Posterior cingulate gyrus (tissue), 11 donors: ENCODE measurements at places on chromosomes 4 and X.

- no peak for DNase-seq
Observed at GRCh38 chr4:81903212-81903611, 431.5 kb upstream of the RASGEF1B start.

DNA sequence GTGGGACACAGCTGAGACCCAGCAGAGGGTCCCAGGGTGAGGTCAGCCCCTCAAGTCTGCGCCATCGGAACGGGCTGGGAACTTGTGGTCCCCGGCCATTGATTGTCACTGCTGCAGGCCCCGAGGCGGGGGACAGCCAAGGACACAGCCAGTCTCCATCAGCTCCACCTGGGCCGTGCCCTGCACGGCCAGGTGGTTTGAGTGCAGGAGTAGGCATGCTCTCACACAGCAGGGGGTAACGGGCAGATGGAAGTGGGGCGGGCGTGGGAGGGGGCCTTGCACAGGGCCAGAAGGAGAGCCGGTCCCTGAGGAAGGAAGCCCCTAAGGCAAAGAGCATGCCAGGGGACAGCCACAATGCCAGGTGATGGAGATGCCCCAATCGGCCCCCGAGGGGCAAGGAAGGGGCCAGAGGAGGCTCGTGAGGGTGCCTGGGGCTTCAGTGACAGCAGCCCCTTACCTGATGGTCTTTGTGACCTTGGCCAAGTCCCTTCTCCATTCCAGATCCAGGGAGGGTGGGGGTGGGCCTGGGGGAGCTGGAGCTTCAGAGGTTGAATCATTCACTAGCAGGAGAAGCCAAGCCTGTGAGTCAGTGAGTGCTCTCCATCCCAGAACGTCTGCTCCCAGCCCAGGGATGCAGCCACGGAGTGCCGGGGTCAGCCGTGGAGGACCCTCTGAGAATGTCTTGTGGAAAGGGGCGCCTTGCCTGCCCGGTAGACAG, 2.3 kb downstream of the ATP2B3 start:
- DNase-seq, result no peak

DNA sequence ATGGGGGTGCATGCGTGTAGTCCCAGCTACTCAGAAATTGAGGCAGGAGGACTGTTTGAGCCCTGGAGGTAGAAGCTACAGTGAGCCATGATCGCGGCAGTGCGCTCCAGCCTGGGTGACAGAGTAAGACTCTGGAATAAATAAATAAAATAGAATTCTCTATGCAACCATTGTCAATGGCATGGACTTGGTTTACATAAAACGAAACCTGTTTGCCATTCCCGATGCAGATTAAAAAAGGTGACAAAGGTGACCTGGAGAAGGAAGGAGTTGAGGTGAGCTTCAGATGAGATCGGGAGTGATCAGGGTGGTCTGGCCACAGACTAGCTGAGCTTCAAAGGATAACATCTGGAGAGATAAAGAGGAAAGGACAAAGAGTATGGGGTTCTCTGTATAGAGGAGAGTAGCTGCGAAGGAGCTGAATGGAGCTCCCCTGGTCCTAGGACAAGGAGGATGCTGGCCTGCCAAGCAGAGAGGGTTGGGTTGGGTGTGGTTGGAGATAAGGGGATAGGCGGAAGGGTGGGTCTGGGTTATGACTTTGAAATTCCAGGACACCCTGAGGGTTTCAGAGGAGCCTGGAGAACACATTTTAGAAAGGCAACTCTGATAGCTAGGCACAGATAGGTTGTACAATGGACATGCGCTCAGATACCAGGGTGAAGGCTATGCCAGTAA, 98.6 kb downstream of the RBM47 start:
- DNase-seq, result no peak

GRCh38 chr4:5259471-5259870, 208.2 kb downstream of the STK32B start:
- no peak for DNase-seq

GRCh38 chr4:55030589-55030988, 94.8 kb downstream of the KDR start:
- no peak for DNase-seq

DNA sequence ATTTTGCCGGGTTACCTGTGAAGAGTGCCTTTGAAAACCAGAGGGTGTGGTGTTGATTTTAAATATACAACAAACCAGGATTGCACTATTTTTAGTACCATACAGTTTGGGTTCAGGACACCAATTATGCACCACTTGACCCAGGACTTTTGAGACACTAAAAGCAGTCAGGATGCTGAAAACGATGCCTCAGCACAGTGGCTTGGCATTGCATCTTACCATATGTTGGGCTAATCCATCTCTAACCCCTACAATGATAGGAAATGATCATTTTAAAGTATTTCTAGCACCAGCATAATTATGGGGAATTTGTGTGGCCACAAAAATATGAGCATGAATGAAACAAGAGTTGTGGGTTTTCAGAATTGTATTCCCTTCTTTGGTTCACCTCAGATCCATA, 4.1 kb downstream of the IBSP start:
- no peak for DNase-seq

GRCh38 chr4:158519226-158519625, 2.5 kb upstream of the RXFP1 start:
- DNase-seq, result no peak

- DNase-seq, result peak; percentile 60
Observed at GRCh38 chrX:26557691-26558321, 341.8 kb downstream of the MAGEB5 start.

DNA sequence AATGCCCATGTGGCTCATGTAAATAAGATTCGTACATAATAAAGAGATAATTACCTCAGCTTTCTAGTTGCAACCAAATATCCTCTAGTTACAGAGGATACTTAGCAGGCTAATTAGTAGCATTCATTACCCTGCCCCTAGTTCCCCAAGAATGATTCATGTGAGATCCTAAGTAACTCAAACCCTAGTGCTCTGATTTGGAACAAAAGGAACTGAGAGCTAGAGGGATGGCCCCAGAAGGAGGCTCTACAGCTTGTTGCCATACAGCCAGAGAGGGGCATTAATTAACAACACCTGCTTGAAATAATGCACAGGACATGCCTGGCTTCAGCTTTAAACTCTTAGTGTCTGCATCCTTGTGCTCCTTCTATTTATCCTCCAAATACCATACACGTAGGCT, 32.6 kb upstream of the CBR4 start:
- no peak for DNase-seq

GRCh38 chr4:14883166-14883565, 119.1 kb upstream of the CPEB2 start:
- DNase-seq, result no peak

DNA sequence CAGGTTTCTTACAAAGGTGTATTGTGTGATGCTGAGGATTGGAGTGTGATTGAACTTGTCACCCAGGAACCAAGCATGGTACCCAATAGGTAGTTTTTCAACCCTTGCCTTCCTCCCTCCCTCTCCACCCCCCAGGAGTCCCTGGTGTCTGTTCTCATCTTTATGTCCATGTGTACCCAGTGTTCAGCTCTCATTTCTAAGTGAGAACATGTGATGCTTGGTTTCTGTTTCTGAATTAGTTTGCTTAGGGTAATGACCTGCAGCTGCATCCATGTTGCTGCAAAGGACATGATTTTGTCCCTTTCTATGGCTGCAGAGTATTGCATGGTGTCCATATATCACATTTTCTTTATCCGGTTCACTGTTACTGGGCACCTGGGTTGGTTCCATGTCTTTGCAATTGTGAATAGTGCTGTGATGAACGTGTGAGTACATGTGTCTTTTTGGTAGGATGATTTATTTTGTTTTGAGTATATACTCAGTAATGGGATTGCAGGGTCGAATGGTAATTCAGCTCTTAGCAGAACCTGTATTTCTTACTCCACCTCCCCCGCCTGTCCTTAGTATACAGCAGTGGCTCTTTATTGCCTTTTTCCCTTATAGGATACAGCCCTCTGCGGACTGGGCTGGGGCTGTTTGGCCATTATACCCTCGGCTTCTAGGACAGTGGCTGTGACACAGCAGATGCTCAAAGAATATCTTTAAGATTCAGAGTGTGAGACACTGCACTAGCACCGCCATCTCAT, 145.4 kb downstream of the PTTG2 start:
- DNase-seq, result no peak

DNA sequence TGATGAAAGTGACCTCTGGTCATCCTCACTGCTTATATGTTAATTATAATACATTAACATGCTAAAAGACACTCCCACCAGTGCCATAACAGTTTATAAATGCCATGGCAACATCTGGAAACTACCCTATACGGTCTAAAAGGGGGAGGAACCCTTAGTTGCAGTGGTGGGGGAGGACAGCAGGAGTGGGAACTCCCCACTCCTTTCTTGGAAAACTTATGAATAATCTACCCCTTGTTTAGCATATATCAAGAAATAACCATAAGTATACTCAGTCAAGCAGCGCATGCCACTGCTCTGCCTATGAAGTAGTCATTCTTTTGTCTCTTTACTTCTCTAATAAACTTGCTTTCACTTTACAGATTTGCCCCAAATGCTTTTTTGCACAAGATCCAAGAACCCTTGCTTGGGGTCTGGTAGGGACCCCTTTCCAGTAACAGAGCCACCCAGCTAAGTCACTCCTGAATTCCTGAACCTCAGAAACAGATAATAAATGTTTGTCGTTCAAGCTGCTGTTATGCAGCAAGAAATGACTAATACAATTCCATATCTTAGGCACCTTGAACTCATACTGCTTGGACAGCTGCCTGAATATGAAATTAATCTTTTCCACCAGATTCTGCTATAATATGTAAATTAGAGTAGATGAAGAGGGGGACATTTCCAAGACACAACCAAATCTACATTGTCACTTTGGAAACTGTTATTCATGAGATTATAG, 14.4 kb upstream of the REPS2 start:
- no peak for DNase-seq

- no peak for DNase-seq
Observed at GRCh38 chrX:149950681-149951080, 12.4 kb upstream of the EOLA2 start.

DNA sequence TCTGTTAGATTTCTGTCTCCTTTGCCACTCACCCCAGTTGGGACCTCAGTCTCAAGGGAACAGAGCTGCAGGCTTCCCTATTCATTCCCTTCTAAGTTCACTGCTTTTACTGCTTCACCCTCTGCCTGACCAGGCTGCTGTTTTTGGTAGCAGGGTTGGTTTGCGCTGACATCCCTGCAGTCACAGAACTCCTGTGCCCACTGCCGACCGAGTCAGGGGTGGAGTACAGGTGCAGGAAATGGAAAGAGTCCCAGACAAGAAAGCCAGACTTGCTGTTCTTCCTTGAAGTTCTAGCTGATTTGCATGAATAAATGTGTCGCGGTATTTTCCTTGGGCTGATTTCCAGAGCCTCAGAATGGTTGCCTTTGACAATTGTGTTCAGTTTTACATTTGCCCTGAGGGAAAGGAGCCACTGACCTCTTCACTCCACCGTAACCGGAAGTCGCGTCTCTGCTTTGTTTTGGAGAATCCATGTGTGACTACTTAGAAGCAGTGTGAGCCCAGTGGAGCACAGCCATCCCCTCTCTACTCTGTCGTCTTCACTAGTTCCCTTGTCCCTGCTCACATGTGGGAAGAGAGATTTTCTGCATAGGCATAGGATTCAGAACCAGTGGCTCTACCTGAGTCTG, 84.8 kb downstream of the TNIP2 start:
- no peak for DNase-seq

GRCh38 chr4:85591406-85592098, 116.6 kb downstream of the ARHGAP24 start:
- no peak for DNase-seq

GRCh38 chr4:147019091-147019490, 73.4 kb upstream of the TTC29 start:
- peak; percentile 79 for DNase-seq

- no peak for DNase-seq
Observed at GRCh38 chrX:106302304-106302703, 134.2 kb downstream of the PWWP3B start.

DNA sequence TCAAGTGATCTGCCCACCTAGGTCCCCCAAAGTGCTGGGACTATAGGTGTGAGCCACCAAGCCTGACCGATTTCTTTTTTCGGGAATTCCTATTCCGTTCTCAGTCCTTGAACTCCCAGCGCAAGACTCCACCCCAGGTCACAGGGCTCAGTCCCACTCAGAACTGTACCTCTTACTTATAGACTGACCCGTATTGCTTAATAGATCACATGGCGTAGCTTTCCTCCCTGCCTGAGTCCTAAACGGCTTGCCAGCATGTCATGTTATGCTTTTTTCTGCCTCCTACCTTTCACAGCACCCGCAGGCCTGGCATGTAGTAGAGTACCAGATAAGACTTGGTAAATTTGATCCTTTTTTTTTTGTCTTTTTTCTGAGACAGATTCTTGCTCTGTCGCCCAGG, 22.4 kb downstream of the SAT1 start:
- no peak for DNase-seq

- no peak for DNase-seq
Observed at GRCh38 chrX:150536455-150537116, 31.8 kb upstream of the MTM1 start.

DNA sequence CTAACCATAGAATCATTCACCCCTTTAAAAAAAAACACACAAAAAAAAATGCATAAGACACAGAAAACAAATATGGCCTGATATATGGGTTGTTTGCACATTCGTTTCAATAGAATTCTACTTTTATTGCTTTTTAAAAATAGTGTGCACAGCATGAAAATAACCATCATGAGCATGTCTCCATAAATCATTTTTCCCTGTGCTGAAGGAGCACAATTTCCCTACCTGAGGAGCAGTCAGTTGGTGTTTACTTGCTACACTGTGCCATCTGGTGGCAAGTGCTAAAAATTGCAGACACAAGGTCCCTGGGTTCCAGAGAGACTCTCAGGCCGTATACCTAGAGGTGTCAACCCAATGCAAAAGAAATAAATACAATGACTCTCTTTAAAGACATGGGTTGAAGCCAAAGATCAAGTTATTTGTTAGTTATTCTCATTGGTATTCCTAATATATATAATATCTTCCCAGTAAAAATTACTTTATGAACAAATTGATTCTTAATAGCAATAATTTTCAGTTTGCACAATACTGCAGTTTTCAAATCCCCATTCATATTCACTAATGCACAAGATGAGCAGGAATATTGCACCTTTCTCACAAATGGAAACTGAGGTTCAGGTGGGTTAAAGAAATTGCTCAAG, 551.4 kb downstream of the IQCM start:
- DNase-seq, result no peak

- no peak for DNase-seq
Observed at GRCh38 chr4:19025031-19025430, 1003.5 kb upstream of the LCORL start.

DNA sequence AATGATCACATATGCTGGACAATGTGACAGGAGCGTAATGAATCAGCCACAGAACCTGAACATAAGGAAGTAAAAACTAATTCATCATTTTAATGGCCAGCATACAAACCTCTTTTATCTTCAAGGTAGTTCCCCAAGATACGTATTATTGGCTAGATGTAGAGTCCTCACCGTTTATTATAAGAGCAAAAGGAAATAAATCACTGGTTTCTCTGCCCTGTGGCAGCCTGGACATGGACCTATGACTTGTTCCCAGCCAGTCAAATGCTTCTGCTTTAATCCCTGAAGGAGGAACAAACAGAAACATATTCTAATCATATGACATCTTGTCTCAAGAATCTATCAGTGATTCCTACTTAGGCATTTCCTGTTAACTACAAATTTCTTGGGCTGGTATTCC, 86.8 kb upstream of the FAM241A start:
- no peak for DNase-seq

- no peak for DNase-seq
Observed at GRCh38 chr4:184756399-184756798, 22.5 kb upstream of the CENPU start.
